Natural killer cell (primary cell): ENCODE measurements at places on chromosomes 13 and 19. TPM values are rescaled to one million over a fixed set of nuclear protein-coding genes. Genes with fewer than 3 reads are reported as not detected.

Gene CACTIN
- total RNA-seq, result 33.6 TPM

Gene COMMD6
- total RNA-seq, result 118 TPM

Gene FUT2
- total RNA-seq, result not detected

Gene CRLF1
- total RNA-seq, result not detected

Gene CEACAM7
- not detected for total RNA-seq

Gene NCR1
- 342 TPM for total RNA-seq

Gene ZNF626
- 13.0 TPM for total RNA-seq

Gene SCEL
- not detected for total RNA-seq

Gene NECTIN2
- 1.6 TPM for total RNA-seq

Gene ZNF556
- not detected for total RNA-seq

Gene OR7D2
- not detected for total RNA-seq

Gene ZNF431
- total RNA-seq, result 30.4 TPM

Gene NPAS1
- total RNA-seq, result 0.64 TPM

Gene ICAM5
- total RNA-seq, result 1.5 TPM

Gene RFPL4A
- total RNA-seq, result not detected

Gene DHDH
- not detected for total RNA-seq
